Stimulated activated CD8-positive, alpha-beta memory T cell treated with anti-CD3 and anti-CD28 coated beads, Interleukin-7, amount 100 ng/mL, for 1 hour (primary cell): ENCODE measurements at places on chromosomes 16 and 17.

- no peak for DNase-seq
Measured at GRCh38 chr17:40448639-40449261, 5.5 kb downstream of the IGFBP4 start.

GRCh38 chr17:54903375-54903774, 2.7 kb downstream of the TOM1L1 start:
- no peak for DNase-seq

GRCh38 chr16:85350973-85351372, 238.7 kb upstream of the CIBAR2 start:
- no peak for DNase-seq

DNA sequence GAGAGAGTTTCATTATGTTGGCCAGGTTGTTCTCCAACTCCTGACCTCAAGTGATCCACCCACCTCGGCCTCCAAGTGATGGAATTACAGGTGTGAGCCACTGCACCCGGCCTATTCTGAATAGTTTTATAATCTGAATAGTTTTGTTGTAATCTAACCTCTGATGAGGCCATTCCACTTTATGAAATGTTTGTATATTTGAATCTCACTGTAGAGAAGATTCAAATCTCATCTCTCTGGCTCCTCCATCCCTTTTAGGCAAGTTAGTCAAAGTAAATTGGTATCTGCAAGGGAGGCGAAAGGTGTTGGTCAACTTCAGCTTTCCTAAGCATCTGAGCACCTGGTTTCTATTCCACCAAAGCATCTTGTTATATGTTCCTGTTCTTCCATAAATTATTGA, 131.2 kb downstream of the BRIP1 start:
- no peak for DNase-seq

DNA sequence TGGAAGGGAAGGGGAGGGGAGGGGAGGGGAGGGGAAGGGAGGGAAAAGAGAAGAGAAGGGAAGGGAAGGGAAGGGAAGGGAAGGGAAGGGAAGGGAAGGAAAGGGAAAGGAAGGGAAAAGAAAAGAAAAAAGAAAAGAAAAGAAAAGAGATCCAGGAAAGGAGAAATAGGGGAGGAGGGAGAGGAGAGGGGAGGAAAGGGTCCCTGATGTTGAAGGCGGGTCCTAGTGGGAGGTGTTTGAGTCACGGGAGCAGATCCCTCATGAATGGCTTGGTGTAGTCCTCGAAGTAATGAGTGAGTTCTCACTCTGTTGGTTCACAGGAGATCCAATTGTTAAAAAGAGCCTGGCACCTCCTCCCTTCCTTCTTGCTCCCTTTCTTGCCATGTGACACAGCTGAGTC, 6.9 kb upstream of the USP31 start:
- no peak for DNase-seq

GRCh38 chr16:2006317-2006716, 3.3 kb downstream of the ZNF598 start:
- DNase-seq = no peak

- DNase-seq = no peak
Measured at GRCh38 chr17:69434164-69434579, 19.7 kb downstream of the MAP2K6 start.

DNA sequence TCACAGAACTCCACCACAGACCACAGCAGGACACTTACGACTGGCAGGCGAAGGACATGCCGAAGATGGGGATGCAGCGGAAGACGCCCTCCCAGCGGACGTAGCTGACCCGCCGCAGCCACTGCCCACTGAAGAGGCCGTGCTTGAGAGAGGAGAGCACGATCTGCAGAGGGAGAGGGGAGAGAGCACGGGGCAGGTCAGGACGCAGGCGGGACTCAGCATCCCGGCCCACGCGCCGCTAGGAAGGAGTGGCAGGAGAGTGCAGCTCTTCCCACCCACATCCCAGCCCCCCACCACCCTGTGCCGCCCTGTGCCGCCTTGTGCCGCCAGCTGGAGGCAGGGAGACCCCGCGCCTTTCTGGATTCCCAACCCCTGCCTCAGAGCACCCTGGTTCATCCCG, 14.5 kb downstream of the SLC38A10 start:
- DNase-seq = no peak

DNA sequence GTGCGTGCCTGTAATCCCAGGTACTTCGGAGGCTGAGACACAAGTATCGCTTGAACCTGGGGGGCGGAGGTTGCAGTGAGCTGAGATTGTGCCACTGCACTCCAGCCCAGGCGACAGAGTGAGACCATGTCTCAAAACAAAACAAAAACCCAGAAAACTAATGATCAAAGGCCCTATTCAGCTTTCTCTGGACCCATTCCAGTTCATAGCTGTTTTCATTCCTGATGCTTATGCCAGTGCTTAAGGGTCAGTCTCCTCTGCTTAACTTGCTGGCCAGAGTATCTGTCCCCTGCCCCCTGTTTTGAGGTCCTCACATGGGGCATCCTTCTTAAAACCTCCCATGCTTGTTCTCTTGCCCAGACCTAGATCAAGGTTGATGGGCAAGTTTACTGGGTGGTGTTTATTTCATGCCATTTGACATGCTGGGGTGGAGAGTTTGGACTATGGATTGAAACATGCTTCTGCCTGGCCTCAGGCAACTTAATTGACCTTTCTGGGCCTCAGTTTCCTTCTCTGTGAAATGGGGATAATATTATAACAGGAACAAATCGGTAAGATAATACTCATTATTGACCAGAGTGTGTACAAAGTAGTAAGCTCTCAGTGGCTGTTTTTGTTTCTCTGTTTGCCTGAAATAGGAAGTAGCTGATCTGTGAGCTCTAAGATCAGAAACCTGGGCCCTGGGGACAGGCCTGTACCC, 369.8 kb downstream of the CPPED1 start:
- DNase-seq = no peak

GRCh38 chr17:33377837-33378595, 84.9 kb upstream of the ASIC2 start:
- DNase-seq = no peak

GRCh38 chr16:27447301-27447700, 45.3 kb downstream of the IL21R start:
- no peak for DNase-seq

DNA sequence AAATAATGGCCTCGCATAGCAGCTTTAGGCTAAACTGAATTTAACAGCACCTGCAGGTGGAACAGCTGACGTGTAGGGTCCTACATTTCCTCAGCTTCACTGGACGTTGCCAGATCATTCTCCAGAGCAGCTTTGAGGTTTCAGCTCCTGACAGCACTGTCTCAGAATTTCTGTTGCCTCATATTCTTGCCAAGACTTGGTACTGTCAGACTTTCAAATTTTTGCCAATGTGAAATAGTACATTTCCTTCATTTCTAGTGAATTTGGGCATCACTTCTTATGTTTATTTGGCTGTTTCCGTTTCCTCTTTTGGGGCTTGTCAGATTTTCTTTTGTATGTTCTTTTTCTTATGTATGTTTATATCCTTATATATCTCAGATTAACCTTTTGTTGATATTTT, 48.7 kb downstream of the MRTFB start:
- DNase-seq = no peak

- DNase-seq = no peak
Measured at GRCh38 chr16:56245197-56245596, 53.9 kb downstream of the GNAO1 start.

DNA sequence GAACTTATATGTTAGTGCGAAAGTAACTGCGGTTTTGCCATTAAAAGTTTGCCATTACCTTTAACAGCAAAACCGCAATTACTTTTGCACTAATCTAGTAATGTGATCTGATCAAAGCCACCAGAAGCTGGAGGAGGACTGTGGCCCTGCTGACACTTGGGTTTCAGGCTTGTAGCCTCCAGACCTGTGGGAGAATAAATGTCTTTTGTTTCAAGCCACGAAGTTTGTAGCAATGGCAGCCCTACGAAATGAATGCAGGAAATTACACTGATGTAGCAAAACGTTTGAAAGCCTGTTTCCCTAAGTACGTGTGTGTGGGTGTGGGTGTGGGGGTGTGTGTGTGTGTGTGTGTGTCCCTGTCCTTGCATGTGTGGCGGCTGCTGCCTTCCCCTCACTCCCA, 66.6 kb downstream of the WSB1 start:
- DNase-seq = no peak

DNA sequence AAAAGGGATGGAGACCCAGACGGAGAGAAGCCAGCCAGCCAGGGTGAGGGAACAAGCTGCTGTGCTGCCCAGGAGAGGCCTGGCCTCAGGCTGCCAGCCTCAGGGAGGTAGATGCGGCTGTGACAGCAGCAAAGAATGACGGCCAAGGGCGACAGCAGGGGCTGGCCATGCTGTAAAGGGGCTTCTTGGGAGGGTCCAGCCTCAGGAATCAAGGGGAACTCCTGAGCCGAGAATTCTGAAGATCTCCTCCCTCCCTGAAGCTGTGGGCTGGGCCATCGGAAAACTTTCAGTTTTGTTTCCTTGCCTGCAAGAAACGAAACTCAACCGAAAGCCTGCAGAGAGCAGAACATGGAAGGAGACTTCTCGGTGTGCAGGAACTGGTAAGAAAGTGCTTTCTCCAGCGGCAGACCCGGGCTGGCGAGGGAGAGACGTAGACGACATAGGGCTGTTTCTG, at the start of gene XAF1:
Gene XAF1, plus strand, starts transcription at position 316 of the 454 bp plus-strand sequence. Its CDS starts 33 bp downstream, at position 349.
- peak; percentile 41 for DNase-seq

- DNase-seq = no peak
Measured at GRCh38 chr16:48250520-48251278, 3.4 kb upstream of the ABCC11 start.

- DNase-seq = no peak
Measured at GRCh38 chr17:9645851-9646545, 681 bp downstream of the USP43 start.
